ENCODE measurements at places on chromosomes 3 and 15.

GRCh38 chr3:42501681-42502428, 588 bp upstream of the VIPR1 start:
- no peak for DNase-seq

DNA sequence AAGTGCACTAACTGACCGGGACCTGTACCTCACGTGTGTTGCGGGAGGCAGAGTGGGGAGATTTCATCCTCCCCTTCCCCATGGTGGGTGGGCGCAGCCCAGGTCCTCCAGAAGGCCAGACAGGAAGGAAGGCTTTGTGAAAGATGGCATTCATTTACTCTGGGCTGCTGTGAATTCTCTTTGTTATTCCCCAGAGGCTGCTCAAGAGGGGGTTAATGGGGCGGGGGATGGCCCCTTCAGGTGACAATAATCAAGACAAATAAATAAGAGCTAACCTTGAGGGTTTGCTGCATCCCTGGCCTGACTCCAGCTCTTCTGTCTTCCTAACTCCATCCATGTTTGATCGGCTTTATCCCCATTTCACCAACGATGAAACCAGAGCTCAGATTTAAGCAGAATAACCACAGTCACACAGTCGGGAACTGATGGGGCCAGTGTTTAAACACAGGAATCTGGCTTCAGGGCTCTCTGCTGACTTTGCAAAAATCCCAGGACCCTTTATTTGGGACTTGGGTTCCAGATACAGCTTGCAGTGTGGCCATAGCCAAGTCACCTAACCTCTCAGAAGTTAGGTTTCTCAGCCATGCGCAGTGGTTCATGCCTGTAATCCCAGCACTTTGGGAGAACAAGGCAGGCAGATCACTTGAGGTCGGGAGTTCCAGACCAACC, 16.5 kb downstream of the PIF1 start:
- no peak for DNase-seq

GRCh38 chr3:182023843-182024242, 312.1 kb downstream of the SOX2 start:
- DNase-seq: no peak

GRCh38 chr15:35669021-35669420, 123.1 kb upstream of the DPH6 start:
- no peak for DNase-seq

DNA sequence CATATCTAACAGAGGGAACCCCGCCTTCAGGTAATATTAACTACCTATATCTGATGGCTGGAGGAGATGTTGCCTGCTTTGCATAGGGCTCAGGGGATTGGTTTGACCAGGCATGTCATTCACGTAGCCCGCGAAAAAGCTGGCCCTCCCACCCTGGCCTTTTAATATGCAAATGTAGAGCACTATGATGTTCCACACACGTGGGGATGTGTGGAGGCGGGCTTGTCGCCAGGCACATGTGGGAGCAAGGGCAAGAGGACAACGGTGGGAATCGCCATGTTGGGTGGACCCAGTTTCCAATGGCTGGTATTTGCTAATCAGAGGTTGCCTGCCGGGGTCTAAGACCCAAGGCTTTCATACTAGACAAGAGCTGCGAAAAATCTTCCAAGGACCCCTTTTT, 469.8 kb downstream of the ZPLD1 start:
- no peak for DNase-seq

- DNase-seq: no peak
Measured at GRCh38 chr3:120452816-120453215, 2.0 kb upstream of the FSTL1 start.

Measured in DND-41 (cell line).